ENCODE measurements at places on chromosomes 6 and 20.
A peak's percentile ranks its signal among the peaks of the same experiment; 100 is the strongest.

DNA sequence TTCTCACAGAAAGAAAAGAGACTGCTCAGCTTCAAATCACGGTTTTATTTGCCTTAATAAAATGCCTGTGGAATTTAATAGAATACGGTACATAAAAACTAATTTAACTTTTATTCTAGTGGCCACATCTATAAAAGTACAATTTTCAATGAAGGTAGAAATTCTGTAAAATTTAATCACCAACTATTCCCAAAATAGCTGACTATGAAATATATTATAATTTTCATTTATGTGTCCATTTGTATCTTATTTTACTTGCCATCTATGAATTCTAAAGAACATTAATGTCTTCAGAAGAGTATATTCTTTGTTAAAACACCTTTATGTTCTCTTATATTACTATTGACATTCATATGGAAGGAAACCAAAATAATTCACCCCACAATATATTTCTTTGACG lies 192.6 kb downstream of the BTBD3 start:
- no peak for DNase-seq

GRCh38 chr6:112249489-112249888 lies 4.9 kb downstream of the LAMA4 start:
- no peak for DNase-seq

DNA sequence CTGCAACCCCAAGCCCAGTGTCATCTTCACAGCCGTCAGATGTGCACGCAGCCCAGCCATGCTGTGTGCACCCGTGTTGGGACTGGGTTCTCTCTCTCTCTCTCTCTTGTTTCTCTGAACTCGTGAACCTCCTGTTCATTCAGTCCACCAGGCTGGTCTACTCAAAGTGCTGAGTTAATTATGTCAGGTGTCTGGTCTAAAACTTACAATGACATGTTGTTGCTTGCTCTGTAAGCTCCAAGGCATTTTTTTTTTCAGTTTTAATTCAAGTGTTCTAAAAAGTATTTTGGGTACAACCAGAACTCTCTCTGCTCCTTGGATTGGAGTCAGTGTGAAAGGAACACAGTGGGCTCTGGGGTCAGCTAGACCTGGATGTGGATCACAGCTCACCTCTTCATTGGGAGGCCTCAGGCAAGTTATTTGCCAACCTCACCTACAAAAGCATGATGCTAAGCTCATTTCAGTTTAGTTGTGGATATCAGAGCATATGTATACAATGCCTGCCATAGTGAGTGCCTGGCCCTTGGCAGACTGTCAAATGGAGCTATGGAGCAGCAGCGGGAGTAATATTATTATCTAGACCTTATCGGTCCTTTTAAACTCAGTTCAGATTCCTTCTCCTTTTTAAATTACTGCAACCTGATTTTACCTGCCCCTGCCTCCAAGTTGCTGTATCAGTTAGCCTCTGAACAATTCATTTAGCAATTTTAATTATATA lies 59.5 kb downstream of the PLEKHG1 start:
- DNase-seq = no peak

GRCh38 chr6:32210191-32210601 lies 13.7 kb downstream of the NOTCH4 start:
- no peak for DNase-seq

DNA sequence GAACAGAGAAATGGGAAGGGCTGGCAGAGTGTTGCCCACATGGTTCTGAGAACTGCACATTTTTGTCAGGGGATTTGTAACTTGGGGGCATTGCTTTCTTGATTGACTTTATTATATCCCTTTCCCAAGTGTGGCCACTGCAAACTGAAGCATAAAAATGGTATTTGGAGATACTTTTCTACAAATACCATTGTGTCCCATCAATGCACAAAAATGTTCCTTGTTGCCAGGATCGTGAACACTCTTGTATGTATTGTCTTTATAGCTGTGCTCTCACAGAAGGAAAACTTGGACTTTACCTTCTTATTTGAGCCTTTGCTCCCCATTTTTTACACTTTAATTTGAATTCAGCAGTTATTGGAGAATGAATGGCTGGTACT lies 57.1 kb upstream of the C20orf144 start:
- no peak for DNase-seq

- DNase-seq = peak; percentile 53
Observed at GRCh38 chr6:108114841-108115597, 40.5 kb upstream of the OSTM1 start.

DNA sequence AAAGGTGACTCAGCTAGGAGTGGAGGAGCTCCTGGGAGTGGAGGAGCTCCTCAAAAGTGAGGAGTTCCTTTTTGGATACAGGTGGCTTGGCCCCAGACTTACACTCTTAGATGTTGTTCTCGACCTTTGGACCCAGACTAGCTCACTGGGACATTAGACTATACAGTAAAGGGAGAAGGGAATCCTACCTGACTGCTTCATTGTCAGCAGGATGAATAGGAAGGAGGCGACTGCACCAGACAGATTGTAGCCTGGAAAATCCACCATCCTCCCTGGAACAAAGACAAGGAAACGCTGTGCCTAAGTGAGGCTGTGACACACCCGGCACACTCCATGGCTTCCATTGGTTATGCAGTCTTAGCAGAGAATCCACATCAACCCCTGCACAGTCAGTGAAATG lies at the start of gene BTNL2:
Gene BTNL2, minus strand, starts transcription at position 325 of the 400 bp plus-strand sequence. Its CDS starts 58 bp downstream, at position 267.
- no peak for DNase-seq

GRCh38 chr6:119506631-119507174 lies 157.1 kb upstream of the MAN1A1 start:
- no peak for DNase-seq

- no peak for DNase-seq
Observed at GRCh38 chr6:24723270-24723669, 4.3 kb upstream of the C6orf62 start.

- no peak for DNase-seq
Observed at GRCh38 chr6:134706806-134707205, 243.1 kb downstream of the ALDH8A1 start.

DNA sequence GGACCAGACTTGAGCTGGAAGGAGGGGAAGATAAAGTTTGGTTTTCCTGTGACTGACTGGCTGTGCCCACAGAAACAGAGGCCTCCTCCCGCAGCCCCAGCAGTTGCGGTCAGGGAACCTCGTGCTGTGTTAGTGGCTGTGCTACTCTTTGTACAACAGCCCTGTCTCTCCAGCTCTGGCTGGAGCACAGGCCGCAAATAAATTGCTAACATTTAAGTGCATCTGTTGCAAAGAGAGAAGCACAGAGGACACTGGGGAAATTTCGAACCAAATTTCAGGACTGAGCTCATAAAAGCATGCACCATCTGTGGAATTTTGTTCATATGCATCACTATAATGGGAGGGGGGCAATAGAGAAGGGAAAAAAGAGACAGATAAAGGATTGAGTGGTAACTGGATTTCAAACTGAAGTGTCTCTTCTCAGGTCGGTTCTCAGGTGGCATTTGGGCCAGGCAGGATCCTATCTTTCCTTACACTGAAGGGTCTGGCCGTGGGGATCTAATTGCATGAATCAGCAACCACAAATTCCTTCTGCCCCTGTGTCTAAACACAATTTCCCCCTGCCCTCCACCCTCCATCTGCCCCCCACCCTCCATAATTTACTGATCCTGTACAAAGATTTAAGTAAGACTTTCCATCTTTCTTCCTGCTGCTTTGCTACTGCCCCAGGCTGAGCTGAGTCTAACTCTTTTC lies 88.9 kb upstream of the ATXN1 start:
- DNase-seq = no peak

- no peak for DNase-seq
Observed at GRCh38 chr20:63092660-63093215, 86.0 kb upstream of the BHLHE23 start.

- DNase-seq = no peak
Observed at GRCh38 chr20:49603209-49603627, 35.3 kb upstream of the PTGIS start.

- DNase-seq = no peak
Observed at GRCh38 chr6:786946-787763, 94.2 kb upstream of the EXOC2 start.

DNA sequence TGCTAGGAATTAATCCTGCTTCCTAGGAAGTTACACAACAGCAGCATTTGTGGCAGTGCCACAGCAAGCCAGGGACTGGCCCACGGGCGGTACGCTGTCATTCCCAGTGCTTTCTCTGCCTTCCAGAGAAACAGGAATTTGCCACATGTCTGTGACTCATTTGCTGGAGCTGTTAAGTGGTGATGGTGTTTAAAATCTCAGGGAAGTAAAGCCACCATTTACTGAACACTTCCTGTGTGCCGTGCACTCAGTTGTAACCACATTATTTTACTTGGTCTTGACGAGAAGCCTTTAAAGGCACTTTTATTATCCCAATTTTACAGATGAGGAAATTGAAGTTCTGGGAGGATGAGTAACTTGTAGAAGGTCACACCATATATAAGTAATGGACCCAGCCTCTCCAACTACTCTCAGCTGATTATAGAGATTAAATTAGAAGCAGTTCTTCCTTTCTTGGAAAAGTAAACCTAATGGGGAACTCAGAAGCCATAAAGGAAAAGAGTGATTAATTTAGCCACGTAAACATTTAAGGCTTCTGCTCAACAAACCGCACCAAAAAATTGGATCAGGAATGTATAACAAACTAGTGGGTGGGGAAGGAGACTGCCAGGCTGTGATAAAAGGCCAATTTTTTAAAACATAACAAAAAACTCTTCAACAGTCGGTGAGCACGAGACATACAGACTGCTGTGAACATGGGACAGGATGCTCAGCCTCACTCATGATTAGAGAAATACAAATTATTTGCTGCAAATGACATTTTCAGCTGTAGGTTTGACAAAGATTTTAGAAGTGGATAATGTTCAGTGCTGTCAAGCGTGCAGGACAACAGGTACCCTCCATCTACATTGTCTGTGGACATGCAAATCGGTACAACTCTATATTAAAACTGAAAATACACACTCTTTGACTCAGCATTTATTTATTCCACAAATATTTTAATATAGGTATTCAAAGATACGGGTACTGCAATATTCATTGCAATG lies 311.2 kb downstream of the NRN1 start:
- no peak for DNase-seq

GRCh38 chr6:57108691-57109090 lies 18.7 kb downstream of the ZNF451 start:
- peak; percentile 47 for DNase-seq

DNA sequence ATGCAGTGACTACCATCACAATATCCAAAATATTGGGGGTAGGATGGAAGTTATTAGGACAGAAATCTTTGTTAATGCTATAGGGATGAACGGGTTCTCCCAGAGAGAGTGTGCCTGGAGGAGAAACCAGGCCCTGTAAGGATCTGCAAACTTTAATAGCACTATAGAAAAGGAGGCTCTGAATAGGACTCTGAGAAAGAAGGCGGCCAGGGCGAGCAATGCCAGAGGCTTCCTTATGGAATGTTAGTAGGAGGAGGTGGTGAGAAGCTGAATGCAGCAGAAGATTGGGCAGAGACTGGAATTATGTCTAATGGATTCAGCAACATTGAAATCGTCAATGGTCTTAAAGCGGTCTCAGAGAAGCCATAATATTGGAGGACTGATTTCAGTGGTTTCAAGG lies 84.6 kb upstream of the SYNDIG1 start:
- DNase-seq = no peak

DNA sequence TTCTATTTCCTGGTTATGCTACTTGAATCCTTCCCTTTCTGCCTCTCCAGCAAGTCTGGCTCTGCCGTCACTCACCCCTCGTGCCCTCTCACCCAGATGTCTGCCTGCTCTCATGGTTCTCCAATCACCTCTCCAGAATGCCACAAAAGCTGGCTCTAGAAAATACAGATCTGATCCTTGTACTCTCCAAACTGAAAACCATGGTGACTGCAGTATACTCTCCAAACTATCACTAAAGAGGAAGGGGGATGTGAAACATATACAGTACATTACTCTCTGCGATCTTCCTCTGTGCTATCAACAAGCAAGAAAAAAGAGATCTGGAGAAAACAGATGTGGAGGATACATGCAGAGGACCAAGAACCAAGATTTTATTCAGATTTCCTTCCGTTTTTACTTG lies 91.1 kb downstream of the ATXN1 start:
- DNase-seq = peak; percentile 60

DNA sequence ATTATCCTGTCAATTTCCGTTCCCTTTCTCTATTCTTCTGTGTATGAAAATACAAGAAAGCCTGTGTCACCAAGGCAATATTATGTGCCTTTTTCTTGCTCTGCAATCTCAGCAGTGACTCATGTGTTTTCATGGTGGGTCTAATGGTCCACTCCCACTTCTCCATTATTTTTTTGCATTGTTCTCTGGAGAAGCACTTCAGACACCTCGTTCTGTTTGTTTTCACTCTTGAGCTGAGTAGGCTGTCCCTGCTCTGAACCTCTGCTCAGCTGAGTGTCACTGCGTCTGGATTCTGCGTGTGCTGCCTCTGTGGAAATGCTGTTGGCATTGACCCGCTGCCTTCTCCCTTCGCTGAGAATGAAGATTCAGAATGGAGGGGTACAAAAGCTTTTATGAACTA lies 230.6 kb downstream of the TMEM242 start:
- DNase-seq = no peak

GRCh38 chr6:26501482-26501986 lies 1.4 kb downstream of the BTN1A1 start:
- DNase-seq = peak; percentile 60

GRCh38 chr20:9912858-9913434 lies 74.1 kb upstream of the PAK5 start:
- no peak for DNase-seq

DNA sequence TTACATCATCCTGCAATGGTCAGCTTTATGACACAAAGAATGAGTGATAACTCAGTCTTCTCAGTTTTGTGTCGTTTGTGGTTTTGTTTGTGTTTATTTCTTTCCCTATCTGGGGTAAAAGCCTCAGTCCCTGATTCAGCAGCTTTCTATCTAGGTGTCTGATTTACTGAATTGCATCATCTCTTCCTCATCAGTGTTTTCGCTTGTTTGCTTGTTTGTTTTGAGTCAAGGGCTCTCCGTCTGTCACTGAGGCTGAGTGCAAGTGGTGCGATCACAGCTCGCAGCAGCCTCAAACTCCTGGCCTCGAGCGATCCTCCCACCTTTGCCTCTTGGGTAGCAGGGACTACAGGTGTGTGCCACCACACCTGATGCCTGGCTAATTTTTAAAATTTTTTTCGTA lies 548.9 kb downstream of the PRKN start:
- DNase-seq = no peak

GRCh38 chr20:51412951-51413481 lies 129.5 kb downstream of the NFATC2 start:
- no peak for DNase-seq

- no peak for DNase-seq
Observed at GRCh38 chr20:32454164-32455145, 96.3 kb downstream of the ASXL1 start.

- no peak for DNase-seq
Observed at GRCh38 chr6:36944650-36945049, 9.9 kb upstream of the PI16 start.

- DNase-seq = peak; percentile 13
Observed at GRCh38 chr20:61331543-61331942, 79.5 kb downstream of the CDH4 start.

Data from GM06990 (cell line).